ENCODE measurements at places on chromosomes 5 and 9. TPM values are rescaled to one million over a fixed set of nuclear protein-coding genes. Genes with fewer than 3 reads are reported as not detected.

Gene FBP2
- total RNA-seq = not detected

Gene HTR1A
- not detected for total RNA-seq

Gene FAM240B
- total RNA-seq = not detected

Gene TRIM7
- total RNA-seq = 1.9 TPM

Gene SCAI
- total RNA-seq = 8.8 TPM

Gene PCDHB6
- total RNA-seq = not detected

Gene STKLD1
- 0.65 TPM for total RNA-seq

Gene NR5A1
- not detected for total RNA-seq

Gene NCBP1
- 51.2 TPM for total RNA-seq

Gene INSYN2B
- not detected for total RNA-seq

Gene CDH6
- not detected for total RNA-seq

Gene STARD4
- 50.7 TPM for total RNA-seq

Gene GNA14
- not detected for total RNA-seq

Gene TNC
- total RNA-seq = 2.0 TPM

Gene SYNPO
- not detected for total RNA-seq

Data from activated CD8-positive, alpha-beta memory T cell treated with anti-CD3 and anti-CD28 coated beads for 36 hours (primary cell).